ENCODE measurements at places on chromosomes 1 and 21. TPM values are rescaled to one million over a fixed set of nuclear protein-coding genes. Genes with fewer than 3 reads are reported as not detected.

- H3K36me3 ChIP-seq = peaks cover 5% of the 10 kb centered on the region
- H3K27me3 ChIP-seq = no peaks in the 10 kb centered on the region
- no peak for DNase-seq
Observed at GRCh38 chr21:43877936-43878575, 13.0 kb downstream of the AGPAT3 start.

GRCh38 chr1:89523572-89524368 lies 859 bp upstream of the LRRC8B start:
- peak overlapping the region; percentile 79 for H3K27ac ChIP-seq
- no peak for DNase-seq
- no peaks in the 10 kb centered on the region for H3K27me3 ChIP-seq
- H3K4me1 ChIP-seq = peaks cover 39% of the 10 kb centered on the region

- H3K27me3 ChIP-seq = no peaks in the 10 kb centered on the region
- peak; percentile 90 for DNase-seq
Observed at GRCh38 chr1:33334081-33334552, 13.2 kb upstream of the A3GALT2 start.

GRCh38 chr1:219906924-219907771 lies 21.2 kb downstream of the SLC30A10 start:
- no peak for DNase-seq
- no peak overlapping the region for H3K27ac ChIP-seq
- H3K36me3 ChIP-seq = no peaks in the 10 kb centered on the region

DNA sequence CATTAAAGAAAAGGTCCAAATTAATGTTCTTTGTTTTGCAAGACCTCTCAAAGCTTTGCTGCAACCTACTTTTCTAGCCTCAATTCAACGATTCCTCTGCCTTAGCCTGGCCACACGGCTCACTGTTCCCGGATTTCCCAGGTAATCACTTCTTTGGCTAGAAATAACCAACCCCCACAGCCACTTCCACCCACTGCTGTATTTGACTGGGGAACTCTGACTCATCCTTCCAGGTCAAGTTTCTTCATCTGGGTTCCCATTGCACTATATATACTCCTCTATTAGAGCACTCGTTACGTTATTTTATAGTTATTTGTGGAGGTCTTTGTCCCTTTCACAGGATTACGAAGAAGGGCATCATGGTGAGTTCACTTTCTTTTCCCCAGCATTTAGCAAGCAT lies 185.9 kb downstream of the CACNA1E start:
- no peaks in the 10 kb centered on the region for H3K36me3 ChIP-seq
- no peaks in the 10 kb centered on the region for H3K4me1 ChIP-seq
- peaks cover 4% of the 10 kb centered on the region for H3K27me3 ChIP-seq
- no peak overlapping the region for H3K27ac ChIP-seq
- DNase-seq = no peak

GRCh38 chr1:21066356-21067012 lies 110.2 kb downstream of the EIF4G3 start:
- no peaks in the 10 kb centered on the region for H3K36me3 ChIP-seq
- H3K27me3 ChIP-seq = no peaks in the 10 kb centered on the region
- no peak for DNase-seq
- no peak overlapping the region for H3K4me3 ChIP-seq
- peaks cover 6% of the 10 kb centered on the region for H3K4me1 ChIP-seq

GRCh38 chr1:67711855-67712212 lies 26.8 kb downstream of the GADD45A start:
- H3K27me3 ChIP-seq = no peaks in the 10 kb centered on the region
- H3K4me3 ChIP-seq = no peak overlapping the region
- DNase-seq = no peak
- H3K4me1 ChIP-seq = peaks cover 60% of the 10 kb centered on the region
- H3K36me3 ChIP-seq = no peaks in the 10 kb centered on the region

- DNase-seq = peak; percentile 59
- peaks cover 17% of the 10 kb centered on the region for H3K4me1 ChIP-seq
- H3K27me3 ChIP-seq = no peaks in the 10 kb centered on the region
- no peak overlapping the region for H3K4me3 ChIP-seq
Observed at GRCh38 chr21:42012763-42013329, 2.7 kb upstream of the ZBTB21 start.

DNA sequence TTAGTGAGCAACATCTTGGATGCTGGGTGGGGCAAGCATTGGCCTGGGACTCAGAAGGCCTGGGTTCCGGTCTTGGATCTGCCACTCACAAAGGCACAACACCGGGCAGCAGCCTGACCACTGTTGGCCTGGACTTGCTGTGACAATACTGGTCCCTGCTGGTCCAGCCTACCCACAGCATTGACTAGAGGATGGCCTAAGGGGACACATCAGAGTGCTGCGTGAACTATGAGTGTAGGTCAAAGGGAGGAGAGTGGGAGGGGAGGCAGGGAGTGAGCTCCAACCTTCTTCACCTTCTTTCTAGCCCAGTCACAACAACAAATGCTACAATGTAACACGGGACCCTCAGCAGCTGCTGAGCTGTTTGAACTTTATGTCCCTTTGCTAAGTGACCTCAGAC lies 31.1 kb downstream of the TMEM50A start:
- H3K4me1 ChIP-seq = no peaks in the 10 kb centered on the region
- H3K36me3 ChIP-seq = no peaks in the 10 kb centered on the region
- no peak overlapping the region for H3K4me3 ChIP-seq
- no peak for DNase-seq
- no peaks in the 10 kb centered on the region for H3K27me3 ChIP-seq

- H3K27me3 ChIP-seq = peaks cover 7% of the 10 kb centered on the region
- no peak overlapping the region for H3K27ac ChIP-seq
- no peak for DNase-seq
- no peaks in the 10 kb centered on the region for H3K4me1 ChIP-seq
Observed at GRCh38 chr1:160167056-160167455, 15.7 kb downstream of the ATP1A4 start.

Gene PLA2G2C
- not detected for total RNA-seq

Data from suprapubic skin (tissue), 4 donors.